Stimulated activated CD8-positive, alpha-beta memory T cell treated with anti-CD3 and anti-CD28 coated beads, Interleukin-7, amount 100 ng/mL, for 4 hours (primary cell): ENCODE measurements at places on chromosomes 12 and 14.

DNA sequence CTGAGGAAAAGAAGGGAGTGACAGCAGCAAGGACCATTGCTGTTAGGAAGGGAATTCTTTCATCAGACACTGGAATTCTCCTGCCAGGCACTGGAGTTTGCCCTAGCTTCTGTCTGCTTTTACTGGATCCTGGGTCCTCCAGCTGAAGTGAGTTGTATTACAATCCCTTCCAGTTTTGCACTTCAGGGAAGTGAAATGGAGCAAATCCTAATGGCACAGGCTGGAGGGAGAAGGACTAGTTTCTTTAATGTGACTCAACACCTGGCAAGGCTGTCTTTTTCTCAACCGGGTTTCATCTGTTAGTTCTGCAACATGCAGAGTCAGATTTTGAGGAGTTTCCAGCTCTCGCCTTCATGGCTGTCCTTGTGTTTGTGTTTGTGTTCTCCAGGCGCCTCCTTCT, 45.8 kb downstream of the ETV6 start:
- DNase-seq = no peak

GRCh38 chr12:116048879-116049278, 228.6 kb downstream of the MED13L start:
- DNase-seq = no peak

- no peak for DNase-seq
Measured at GRCh38 chr12:60174941-60175340, 579.1 kb downstream of the SLC16A7 start.

DNA sequence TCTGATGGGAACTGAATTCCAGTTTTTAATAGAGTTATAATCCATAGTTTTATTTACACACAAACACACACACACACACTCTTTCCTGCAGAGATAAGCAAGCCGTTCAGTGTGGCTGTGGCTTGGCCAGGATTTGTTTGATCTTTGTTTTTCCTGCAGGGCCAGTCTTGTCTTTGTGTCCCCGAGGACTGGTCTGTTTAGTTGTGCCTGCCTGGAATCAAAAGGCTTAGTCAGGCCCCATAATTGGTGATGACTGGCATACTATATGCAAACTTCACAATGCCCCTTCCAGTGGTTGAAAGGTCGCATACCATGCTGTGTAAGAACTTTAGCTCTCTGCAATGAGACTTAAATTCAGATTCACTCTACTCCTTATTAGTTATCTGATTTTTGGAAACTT, 26.0 kb downstream of the WBP11 start:
- DNase-seq = no peak

- DNase-seq = no peak
Measured at GRCh38 chr14:19823178-19823577, 19.6 kb downstream of the OR4N2 start.

GRCh38 chr14:65502676-65503124, 90.2 kb downstream of the FUT8 start:
- DNase-seq = no peak

GRCh38 chr12:5343711-5344110, 88.2 kb upstream of the NTF3 start:
- DNase-seq = no peak

DNA sequence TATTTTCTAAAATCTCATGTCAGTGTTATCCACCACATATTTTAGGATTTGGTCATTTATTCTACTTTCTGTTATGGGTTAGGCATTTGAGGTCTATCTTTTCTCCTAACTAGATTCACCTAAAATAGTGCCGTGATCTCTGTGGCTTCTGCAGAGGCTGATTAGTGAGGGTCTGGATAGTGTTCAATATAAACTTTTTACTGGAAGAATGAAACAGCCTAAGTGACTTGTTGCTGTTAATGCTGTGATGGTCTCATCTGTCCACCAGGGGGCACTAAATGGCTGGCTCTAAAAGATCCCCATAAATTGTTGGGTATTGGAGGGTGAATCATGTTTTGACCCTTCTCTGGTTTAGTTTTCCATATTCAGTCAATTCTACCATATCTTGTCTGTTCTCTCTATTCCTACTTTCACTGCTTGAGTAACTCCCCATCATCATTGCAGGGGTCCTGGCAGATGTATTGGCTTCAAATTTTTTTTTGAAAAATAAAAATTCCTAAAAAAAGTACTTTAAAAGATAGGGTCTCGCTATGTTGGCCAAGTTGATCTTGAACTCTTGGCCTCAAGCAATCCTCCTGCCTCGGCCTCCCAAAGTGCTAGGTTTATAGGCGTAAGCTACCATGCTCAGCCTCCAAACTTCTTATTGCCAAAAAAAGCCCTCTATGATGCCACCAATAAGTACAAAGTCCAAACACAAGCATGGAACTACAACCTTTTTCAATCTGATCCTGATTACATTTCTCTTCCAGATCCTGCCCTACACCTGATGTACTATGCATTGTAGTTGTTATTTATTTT, 6.9 kb downstream of the PABPN1 start:
- peak; percentile 66 for DNase-seq

GRCh38 chr14:84891404-84891803, 638.5 kb upstream of the FLRT2 start:
- no peak for DNase-seq

DNA sequence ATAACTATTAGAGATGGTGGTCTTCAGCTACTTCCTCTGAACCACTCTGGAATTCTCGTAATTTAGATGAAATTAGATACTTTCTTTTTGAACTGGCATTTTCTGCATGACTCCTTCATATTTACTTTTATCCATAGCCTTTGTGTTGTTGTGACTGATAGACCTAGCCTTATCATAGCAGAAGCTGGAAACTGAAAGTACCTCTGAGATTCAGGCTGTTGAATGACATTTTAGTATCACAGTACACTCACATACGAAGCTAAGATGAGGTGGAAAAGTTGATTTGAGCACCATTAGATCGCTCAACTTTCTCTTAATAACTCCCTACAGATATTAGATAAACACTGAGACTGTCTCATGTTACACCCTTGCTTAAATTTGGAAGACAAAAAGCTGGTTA, 525.1 kb upstream of the FBXO33 start:
- no peak for DNase-seq

DNA sequence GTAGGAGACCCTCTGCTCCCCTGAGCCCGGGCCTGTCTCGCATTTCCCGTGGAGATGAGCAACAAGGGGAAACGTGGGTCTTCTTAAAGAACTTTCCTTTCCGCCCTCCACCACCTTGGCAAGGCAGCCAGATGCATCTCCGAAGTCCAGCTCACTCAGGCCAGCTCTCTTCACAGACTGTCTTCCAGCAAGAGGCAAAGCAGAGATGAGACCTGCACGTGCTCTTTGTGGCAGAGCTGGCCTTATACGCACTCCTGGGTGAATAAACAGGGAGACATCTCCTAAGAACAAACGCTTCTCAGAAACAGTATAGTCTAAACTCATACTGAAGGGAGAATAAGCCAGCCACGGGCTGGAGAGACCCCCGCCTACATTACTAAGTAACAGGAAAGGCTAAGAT, 1.3 kb upstream of the BDKRB1 start:
- DNase-seq = no peak

GRCh38 chr12:29148596-29148910, 525 bp upstream of the FAR2 start:
- no peak for DNase-seq

- DNase-seq = no peak
Measured at GRCh38 chr14:89641495-89642175, 224.6 kb upstream of the FOXN3 start.

GRCh38 chr12:23666866-23667265, 282.6 kb downstream of the SOX5 start:
- no peak for DNase-seq

DNA sequence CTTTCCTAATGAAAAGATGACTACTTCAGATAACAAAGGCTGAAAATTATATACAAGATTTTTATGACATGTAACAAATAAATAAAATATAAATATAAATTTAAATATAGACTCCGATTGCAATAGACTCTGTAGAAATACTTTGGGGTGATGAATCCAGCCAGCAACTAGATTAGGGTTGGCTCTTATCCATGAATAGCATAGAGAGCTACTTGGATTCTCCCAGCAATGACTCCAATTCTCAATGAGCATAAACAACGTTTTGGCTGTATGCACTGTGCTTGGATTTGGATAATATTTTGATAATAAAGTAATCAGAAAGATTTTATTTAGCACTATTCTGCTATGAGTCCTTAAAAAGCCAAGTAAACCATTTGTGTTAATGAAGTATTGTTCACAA, 58.0 kb upstream of the LRFN5 start:
- no peak for DNase-seq

GRCh38 chr12:110937104-110937641, 16.8 kb upstream of the MYL2 start:
- DNase-seq = peak; percentile 8

DNA sequence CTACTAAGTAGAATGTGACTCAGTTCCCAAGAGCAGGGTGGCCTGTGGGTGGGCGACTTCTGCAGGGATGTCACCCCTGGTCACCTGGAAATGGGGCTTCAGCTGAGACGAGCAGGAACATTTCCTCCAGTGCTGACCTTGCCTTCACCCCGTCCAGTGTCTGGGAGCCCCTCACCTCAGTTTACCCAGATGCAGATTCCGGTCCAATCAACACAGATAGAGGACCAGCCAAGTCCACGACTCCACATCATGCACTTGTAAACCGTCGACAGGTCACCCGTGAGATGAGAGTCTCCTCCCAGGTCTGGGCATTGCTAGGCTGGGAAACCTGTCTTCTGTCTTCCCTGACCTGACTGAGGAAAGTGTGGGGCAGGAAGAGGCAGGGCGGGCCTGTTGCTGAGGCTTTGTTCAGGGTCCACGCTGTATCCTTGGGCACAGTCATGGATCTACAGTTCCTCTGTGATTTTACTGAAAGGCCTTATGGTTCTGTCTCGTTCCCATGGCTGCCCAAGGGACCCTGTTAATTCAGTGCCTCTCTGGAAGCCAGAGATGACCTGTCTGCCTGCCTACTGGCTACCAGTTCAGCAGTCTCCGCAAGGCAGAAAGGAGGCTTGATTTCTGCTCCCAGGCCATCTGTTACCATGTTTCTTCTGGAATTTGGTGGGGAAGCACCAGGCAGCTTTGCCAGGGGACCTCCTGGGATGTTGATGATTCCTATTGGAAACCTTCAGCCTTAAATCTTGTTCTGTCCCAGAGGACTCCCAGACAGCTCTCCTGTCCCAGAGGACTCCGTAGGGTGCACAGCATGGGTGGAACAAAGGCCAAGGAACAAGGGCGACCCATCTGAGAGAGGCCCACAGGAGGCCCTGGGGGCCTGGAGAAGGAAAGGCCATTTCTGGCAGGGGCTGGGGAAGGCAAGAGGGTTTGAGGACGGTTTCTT, 288.5 kb upstream of the RTL1 start:
- DNase-seq = no peak

DNA sequence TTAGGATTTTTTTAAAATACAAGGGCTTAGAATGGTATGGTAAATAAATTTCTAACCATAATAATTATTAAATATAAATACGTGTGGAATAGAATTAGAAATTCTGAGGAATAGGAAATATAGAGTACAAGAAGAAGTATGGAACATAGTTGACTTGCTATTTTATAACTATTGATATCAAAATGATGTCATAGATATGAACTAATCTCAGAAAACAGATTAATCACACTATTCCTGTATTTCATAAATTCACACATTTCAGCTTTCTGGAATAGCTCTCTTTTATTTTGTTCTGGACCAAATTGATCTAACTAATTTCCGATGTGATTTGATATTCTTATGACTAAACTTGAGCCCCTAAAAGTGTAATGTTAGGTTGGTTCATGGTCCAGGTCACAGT, 237.2 kb upstream of the NPAS3 start:
- DNase-seq = no peak

DNA sequence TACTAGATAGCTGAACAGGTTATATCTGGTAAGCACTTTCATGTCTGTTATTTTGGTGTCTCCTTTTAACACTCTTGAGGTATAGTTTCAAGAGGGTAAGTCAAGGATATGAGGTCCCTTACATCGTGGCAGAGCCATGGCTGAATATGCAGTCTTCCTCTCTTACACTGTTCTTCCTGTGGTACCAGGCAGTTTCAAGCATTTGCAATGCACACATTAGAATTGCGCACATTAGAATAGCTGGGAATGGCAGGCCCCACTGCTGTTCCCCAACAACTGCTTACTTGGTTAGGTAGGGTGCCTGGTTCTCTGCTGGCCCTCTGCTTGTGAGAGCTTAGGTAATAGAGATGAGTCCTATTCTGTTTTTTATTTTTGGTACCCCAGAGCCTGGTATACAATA, 41.2 kb downstream of the TMTC2 start:
- DNase-seq = no peak

DNA sequence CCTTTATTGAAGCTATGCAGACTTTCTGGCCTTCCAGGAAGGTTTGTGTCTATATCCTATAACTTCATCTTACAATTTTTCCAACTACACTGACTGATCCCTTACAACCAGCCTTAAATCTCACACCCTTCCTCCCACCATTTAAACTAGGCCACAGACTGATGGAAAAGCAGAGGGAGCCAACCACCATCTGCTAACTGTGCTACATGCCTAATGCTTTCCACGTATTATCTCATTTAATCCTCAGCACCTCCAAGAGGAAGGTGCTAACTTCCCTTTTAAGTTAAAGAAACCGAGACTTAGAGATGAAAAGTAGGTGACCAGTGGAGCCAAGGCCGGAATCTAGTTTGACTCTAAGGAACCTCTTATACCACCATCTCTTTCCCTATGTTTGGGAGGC, 22.7 kb upstream of the BLTP3B start:
- no peak for DNase-seq

- no peak for DNase-seq
Measured at GRCh38 chr12:77746096-77746495, 84.6 kb upstream of the NAV3 start.

DNA sequence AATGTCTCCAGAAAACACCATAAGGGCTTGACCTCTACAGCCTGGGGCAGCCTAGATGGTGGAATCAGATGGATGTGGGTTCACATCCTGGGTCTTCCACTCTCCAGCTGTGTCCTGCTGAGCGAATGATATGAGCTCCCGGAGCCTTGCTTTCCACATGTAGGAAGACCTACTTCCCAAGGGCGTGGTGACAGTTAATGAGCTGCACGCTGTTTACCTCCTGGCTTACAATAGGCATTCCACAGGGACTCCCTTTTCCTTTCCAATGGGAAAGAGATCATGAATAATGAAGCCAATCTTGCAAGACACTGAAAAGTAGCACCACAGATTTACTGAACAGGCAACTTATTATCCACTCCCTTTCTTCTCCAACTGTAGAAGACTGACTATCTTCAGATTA, 46.1 kb downstream of the TMTC1 start:
- DNase-seq = no peak

GRCh38 chr14:90632871-90633270, 183.4 kb downstream of the TTC7B start:
- DNase-seq = no peak
